ENCODE measurements at places on chromosomes 7 and 10. TPM values are rescaled to one million over a fixed set of nuclear protein-coding genes. Genes with fewer than 3 reads are reported as not detected.
A peak's percentile ranks its signal among the peaks of the same experiment; 100 is the strongest.

DNA sequence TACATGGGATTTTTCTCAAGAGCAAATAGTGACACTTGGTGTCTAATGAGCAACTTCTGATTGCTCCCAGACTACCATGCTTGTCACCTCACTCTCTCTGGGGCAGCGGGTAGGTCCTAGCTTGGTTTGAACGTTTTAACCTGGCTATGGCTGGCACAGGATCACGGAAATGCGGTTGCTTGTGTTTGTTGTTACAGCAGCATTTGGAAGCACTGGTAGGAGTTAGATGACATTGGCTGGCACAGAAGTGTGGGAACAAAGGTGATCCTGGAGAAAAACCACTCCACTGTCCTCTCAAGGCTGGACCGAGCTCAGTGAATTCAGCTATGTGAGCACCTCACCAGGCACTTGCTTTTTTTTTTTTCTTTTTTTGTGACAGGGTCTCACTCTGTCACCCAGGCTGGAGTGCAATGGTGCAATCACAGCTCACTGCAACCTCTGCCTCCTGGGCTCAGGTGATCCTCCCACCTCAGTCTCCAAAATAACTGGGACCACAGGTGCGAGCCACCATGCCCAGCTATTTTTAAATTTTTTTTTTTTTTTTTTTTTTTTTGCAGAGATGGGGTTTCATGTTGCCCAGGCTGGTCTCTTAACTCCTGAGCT, 3.5 kb upstream of the PFKFB3 start:
- DNase-seq: no peak

- peak; percentile 96 for DNase-seq
Observed at GRCh38 chr7:36115448-36116321, 37.4 kb upstream of the EEPD1 start.

DNA sequence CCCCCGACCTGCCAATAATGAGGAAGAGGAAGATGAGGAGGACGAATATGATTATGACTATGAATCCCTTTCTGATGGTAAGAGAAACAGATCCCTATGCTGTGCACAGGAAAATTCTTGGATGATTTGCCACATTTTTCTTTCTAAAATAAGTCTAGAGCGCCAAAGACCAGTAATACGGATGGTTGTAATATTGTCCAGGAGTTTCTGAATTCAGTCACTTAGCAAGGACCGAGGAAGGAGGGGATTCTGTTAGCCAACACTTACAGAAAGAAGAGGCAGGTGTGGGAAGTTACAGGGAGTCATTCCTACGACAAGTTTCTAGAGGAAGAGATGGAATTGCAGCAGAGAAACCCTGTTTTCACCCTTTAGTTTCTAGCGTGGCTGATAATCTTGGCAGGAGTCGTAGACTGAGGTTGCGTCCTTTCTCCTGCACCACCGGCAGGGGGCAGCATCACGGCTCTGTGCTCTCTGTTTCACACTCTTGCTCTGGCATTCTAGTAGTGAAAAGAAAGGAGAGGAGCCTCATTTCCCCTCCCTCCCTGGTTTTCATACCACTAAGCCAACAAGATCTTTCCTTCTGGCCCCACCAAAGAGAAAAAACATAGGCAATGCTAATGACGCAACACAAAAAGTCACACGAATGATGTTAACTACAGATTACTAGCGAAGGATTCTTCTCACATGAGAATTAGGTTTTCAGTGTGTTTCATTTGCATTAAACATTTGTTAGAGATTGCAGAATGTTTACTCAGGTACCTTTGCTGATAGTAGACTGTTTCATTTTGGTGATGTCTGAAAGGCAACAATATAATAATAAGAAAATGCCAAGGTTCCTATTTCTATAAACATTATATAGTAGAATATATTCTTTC, 82.7 kb downstream of the NOC3L start:
- peak; percentile 63 for DNase-seq

DNA sequence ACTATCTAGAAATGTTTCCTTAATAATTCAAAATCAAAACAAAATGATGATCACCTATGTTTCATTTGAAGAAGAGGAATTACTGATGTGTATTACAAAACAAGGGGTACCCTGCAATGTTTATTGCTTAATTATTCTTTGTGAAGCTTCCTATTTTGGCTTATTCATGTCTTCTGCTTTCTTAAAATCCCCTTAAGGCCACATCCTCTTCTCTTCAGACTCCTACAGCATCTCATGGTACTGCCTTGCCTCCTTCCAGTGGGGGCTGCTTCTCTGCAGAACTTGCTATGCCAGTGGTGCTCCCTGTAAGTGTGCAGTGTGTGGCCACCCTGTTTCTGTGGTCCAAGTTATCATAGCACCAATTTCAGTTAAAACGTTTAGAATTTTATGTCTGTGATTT, 35.0 kb downstream of the CCDC146 start:
- DNase-seq: no peak

GRCh38 chr7:130421684-130422083, 19.1 kb downstream of the CEP41 start:
- peak; percentile 65 for DNase-seq

Gene SPDYE1
- total RNA-seq: not detected

DNA sequence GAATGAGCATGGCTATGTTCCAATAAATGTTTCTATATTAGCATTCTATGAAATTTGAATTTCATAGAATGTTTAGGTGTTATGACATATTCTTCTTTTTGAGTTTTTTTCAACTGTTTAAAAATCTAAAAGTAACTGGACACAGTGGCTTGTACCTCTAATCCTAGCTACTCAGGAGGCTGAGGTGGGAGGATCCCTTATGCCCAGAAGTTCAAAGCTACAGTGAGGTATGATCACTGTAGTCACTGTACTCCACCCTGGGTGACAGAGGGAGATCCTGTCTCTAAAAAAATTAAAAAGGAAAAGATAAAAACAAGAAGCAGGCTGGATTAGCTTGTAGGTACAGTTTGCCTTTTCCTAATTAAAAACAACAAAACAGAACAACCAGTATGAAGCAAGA, 95.1 kb downstream of the NRBF2 start:
- DNase-seq: no peak

Gene SFRP5
- not detected for total RNA-seq

GRCh38 chr10:5549462-5550249, 24.9 kb downstream of the CALML3 start:
- DNase-seq: no peak

GRCh38 chr7:83882551-83882950, 233.6 kb upstream of the SEMA3E start:
- DNase-seq: no peak

Gene GPER1
- total RNA-seq: not detected

DNA sequence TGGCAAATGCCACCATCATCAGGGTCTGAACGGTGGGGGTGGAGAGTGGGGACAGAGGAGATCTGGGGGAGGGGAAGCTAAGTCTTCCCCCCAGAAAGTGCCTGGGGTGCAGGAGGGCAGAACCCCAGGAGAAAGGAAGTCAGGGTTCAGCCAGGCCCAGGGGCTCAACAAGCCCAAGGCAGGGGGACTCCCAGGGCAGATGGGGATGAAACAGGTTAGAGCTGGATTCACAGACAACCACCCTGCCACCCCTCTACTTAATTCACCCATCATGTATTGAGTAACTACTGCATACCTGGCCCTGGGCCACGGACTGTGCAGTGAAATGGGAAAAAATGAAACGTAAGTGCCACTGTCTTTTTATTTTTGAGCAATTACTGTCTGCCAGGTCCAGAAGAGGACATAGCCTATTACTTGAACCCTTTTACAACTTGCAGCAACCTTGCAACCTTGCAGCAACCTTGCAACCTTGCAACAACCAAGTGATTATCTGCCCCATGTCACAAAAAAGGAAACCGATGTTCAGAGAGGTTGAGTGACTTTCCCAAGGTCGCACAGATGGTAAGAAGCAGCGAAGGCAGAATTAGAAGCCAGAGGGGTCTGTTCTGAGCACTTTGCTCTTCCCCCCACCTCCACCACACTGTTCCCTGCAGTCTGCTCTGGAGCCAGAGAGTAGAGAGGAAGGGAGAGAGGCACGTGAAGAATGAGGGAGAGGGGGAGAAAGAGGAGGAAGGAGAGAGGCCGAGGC, 4.8 kb downstream of the ELN start:
- DNase-seq: no peak

DNA sequence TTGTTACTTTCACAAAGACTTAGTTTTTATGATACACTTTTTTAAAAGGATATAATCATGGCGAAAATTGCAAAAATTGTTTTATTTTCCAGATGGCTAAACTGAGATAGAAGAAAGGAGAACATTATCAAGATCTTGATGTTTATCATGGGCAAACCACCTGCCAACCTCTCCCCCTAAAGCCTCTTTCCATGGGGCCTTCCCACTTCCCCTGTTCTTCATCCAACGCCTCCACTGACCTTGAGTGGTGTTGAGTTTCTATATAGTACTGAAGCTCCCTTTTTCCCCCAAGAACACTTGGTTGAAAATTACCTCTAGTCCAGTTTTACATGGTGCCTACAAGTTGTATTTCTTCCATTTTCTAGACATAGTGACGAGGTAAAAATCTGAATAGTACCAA, 5.0 kb downstream of the CREB3L2 start:
- no peak for DNase-seq

Gene DAGLB
- 13.6 TPM for total RNA-seq

Gene TMEM213
- not detected for total RNA-seq

Gene TMEM176A
- total RNA-seq: not detected

DNA sequence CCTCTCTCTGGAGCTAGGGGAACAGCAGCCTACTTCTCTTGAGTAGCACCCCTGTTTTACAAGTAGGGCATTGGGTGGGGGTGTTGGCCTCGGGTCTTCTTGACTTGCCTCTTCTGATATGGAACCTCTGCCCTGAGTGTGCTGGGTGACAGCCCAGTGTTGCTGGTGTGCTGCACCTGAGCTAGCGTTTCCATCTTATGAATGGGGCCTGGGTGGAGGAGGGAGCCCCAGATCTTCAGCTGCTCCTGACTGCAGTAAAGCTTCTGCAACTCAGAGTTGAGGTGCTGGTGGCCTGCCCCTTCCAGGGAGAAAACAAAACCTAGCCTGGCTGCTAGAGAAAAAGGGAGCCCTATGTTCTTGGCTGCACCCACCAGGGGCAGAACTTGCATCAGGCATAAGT, 202.5 kb upstream of the SHH start:
- DNase-seq: no peak

- DNase-seq: no peak
Observed at GRCh38 chr10:33524966-33525365, 190.5 kb upstream of the NRP1 start.

DNA sequence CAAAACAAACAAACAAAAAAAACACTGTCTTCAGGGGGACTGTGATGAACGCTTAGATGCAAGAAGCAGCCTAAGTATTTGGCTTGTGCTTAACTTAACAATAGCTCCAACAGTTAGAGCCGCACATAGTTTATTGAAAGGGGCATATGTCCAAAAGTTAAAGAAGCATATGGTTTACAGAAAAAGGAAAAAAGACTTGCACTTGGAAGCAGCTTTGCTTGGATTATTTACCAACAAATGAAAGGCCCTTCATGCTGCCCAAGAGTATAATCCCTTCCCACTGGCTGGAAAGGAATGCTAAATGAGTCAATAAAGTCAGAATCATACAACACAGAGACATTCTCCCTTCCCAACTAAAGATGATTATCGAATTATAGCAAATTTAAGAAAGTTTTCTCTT, 77.9 kb downstream of the GLI3 start:
- DNase-seq: no peak

GRCh38 chr10:59167512-59167911, 8.9 kb upstream of the PHYHIPL start:
- no peak for DNase-seq

Gene FAM237B
- not detected for total RNA-seq

DNA sequence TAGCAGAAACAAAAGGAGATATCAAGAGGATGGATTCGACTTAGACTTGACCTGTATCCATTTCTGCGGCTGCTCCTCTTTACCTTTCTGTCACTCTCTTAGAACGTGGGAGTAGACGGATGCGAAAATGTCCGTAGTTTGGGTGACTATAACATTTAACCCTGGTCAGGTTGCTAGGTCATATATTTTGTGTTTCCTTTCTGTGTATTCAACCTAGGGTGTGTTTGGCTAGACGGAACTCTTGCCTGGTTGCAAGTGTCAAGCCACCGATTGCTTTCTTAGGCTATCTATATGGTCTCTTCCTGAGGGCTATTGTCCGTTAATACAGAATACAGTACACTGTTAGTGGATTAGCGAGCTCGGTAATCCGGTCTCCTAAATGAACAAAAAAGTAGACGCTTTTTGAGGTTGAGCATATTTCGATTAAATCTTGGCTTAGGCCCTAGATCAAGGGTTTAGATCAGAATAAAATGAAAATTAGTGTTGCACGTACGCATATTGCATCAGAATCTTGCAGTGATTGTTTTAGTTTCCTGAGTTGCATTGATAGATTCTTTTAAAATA, 1.2 kb downstream of the PTEN start:
- no peak for DNase-seq

- DNase-seq: no peak
Observed at GRCh38 chr7:44325201-44325671, at the start of gene CAMK2B. Gene CAMK2B (minus strand): TSS chr7:44325594. CDS start chr7:44325421, 173 bp downstream.

- no peak for DNase-seq
Observed at GRCh38 chr10:32349968-32350738, 3.2 kb upstream of the EPC1 start.

DNA sequence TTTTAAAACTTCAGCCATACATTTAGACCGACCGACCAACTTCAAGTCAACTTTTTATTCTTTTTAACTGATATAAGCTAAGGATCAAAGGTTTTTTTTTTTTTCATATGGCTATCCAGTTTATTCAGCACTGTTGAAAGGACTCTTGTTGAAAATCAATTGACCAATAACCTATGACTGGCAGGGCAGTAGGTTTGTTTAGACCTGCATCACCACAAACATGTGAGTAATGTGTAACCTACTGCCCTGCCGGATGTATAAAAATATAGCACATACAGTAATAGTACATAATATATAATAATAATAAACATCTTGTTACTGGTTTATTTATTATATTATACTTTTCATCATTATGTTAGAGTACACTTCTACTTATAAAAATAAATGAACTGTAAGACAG, 434.6 kb upstream of the SEMA3A start:
- DNase-seq: no peak

Gene RPP30
- 75.8 TPM for total RNA-seq

Gene NEURL1
- total RNA-seq: 1.6 TPM

Gene GJD4
- total RNA-seq: not detected

DNA sequence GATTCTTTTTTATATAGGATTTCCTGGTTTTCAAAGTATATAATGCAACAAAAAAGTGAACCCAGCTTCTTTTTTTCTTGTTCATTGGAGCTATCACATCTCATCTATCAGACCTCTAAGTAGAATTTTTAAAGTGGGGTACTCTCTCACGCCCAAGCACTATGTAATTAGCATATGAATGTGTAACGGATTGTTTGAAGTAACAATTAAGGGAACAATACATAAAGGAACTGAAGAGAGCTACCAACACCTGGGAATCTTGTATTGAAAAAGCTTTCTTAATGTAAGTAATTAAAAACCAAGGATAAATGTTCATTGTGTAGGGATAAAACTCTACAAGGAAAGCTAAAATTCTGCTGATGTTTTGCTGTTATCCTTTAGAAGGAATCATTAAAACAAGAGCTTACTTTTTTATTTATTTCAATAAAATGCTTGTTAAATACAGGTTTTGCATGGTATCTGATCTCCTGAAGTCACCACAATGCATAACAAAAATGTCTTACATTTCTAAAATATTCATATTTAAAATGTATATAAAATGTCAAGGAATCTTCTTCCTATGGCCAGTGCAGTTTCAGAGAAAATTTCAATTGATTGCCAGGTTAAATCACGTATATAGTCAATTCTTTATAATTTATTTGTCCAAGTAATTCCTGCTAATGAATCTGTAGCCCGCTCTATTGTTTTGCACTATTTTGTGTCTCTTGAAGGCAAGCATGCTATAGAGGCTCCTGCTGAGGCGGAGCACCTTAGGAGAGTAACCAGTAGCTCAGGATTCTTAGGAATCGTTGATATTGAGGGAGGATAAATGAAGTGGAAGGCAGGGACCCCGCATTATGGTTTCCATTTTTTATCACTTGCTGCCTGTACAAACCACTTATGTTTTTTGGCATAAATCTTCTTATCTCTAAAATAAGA, 51.6 kb downstream of the PTPRZ1 start:
- DNase-seq: no peak

Gene PON1
- total RNA-seq: not detected

Data from activated naive CD4-positive, alpha-beta T cell treated with anti-CD3 and anti-CD28 coated beads for 36 hours (primary cell).